ENCODE measurements at places on chromosomes 2 and 18.

GRCh38 chr18:12014521-12015415, 33.5 kb downstream of the IMPA2 start:
- DNase-seq = no peak

GRCh38 chr2:10410001-10410822, 37.9 kb downstream of the ODC1 start:
- DNase-seq = no peak

GRCh38 chr2:134590679-134591078, 128.1 kb downstream of the TMEM163 start:
- no peak for DNase-seq

GRCh38 chr2:100673115-100673514, 110.3 kb downstream of the PDCL3 start:
- DNase-seq = no peak

DNA sequence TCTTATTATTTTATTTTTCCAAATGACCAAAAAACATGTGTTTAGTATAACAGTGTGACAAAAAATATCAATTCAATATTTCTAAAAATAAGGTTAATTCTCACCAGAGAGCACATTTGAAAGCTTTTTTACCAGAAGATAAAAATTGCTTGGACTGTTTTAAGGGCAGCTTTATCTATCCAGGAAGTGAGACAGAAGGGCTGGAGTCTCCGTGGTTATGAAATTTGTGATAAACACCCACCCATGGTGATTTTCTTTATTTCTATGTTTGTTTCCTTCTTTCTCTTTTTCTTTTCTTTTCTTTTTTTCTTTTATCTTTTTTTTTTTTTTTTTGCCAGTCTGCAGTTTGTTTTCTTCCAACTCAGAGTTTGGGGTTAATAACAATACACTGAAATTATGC, 298.5 kb downstream of the PIEZO2 start:
- no peak for DNase-seq

DNA sequence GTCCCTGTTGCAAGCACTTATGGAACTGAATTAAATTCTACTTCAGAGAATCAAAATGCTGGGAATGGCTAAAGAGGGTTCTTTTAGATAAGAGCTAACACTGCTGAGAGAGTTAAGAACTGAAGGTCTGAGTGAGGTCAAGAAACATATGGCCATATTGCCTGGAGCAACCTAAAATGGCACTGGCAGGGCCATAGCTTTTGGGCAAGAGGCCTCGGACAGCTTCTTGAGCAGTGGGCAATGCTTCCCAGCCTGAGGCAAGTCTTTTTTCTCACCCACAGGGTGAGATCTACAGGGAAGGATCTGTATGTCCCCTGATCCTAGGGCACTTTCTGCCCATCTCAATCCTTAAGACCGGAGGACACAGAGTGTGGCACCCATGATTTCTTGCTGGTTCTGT, 244.6 kb upstream of the NT5C1B start:
- no peak for DNase-seq

- DNase-seq = peak; percentile 62
Observed at GRCh38 chr18:48928787-48929186, 22.0 kb downstream of the SMAD7 start.

GRCh38 chr2:16666449-16666801, 791 bp upstream of the CYRIA start:
- no peak for DNase-seq

DNA sequence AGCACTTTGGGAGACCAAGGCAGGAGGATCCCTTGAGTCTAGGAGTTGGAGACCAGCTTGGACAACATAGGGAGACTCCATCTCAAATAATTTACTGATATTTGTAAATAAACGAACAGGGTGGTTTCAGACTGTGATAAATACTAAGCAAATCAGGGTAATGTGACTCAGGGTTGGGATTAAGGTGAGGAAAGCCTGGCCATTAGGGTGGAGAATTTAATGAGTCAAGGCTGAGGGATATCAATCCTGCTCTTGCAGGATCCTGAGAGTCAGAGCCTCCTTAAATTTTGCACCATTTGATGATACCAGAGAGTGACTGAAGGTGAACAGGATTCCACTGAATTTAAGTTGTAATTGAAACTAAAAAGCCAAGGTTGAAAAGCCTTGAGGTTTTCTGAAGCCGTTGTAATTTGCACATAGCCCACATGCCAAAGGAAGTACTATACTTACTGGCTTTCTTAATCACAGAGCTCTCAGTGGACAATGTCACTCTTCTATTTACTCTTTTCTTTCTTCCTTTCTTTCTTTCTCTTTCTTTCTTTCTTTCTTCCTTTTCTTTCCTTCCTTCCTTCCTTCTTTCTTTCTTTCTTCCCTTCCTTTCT, 28.6 kb upstream of the AP1S3 start:
- no peak for DNase-seq

GRCh38 chr2:85441864-85442263, 23.4 kb downstream of the SH2D6 start:
- no peak for DNase-seq

DNA sequence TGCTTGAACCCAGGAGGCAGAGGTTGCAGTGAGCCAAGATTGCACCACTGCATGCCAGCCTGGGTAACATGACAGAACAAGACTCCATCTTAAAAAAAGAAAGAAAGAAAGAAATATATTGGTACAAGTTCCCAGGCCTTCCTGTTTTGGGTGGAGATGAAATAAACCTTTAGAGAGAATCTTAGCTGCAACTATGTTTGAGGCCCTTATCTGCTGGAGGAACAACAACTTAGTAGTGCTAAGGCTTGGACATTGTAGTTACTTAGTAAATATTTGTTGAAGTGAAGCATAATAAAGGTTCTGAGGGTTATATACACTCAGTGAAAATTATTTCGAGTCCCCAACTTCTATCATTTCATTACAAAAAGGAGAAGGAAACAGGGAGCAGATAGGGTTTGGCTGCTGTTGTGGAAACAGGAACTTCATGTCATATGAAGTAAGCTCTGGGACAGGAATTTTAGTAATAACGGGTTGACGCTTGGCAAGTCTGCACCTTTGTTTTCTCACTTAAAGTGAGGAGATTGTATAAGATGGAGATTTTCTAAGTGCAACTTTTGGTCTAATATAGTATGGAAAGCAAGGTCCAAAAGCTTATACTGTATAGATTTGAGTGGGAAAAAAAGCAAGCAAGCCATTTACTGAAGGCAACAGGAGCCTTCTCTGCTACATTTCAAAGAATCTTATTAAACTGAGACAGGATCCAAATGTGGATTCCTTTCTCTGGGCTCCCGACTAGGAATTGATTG, 40.0 kb upstream of the AGPS start:
- DNase-seq = no peak

GRCh38 chr2:121005453-121005852, 269.8 kb downstream of the GLI2 start:
- no peak for DNase-seq
